Fibroblast of the aortic adventitia (primary cell): ENCODE measurements at places on chromosomes 1 and 21.

DNA sequence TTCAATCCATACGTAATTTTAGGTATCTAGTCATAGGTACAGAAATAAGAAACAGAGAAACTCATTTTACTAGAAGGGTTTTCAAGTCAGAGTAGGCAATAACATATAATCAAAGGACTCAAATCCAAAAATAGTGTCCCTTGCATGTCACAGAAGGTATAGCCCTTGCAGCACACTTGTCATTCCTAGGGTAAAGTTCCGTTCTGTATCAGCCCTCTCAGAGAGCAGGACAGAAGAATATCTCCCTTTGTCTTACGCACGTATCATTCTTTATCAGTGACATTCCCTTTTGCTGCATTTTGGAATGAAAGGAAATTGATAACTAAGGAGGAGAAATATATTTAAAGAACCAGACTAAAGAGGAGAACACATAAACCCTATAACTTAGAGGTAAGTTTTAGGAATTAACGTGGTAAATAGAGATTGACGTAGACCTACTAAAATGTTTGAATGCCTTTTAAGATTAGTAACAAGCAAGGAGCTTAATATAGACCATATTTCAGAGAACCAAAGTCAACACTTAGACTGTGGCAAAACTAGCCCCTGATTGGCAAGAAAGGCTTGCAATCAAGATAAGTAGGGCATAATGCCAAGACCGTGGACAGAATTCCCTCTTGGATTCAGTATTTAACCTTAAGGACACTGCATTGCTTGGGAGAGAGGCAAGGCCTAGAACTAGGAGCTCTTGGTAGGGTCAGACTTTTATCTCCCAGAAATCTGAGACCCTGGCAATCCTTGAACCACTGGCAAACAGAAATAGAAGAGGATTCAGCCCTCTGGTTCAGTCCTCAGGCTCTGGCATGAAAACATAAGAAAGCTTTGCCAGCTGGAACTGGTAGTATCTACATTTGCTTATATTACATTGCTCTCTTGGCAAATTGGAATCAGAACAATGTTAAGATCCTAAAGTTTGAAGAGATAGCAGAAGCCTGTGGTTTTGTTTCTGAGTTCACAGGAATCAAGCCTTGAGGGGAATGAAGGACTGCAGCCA, 232.1 kb downstream of the ASTN1 start:
- peak; percentile 7 for DNase-seq

GRCh38 chr1:92575123-92575522, 88.4 kb upstream of the GFI1 start:
- DNase-seq, result no peak

- DNase-seq, result peak; percentile 82
These were observed 41.6 kb upstream of the GRHL3 start for GRCh38 chr1:24277420-24278169.

DNA sequence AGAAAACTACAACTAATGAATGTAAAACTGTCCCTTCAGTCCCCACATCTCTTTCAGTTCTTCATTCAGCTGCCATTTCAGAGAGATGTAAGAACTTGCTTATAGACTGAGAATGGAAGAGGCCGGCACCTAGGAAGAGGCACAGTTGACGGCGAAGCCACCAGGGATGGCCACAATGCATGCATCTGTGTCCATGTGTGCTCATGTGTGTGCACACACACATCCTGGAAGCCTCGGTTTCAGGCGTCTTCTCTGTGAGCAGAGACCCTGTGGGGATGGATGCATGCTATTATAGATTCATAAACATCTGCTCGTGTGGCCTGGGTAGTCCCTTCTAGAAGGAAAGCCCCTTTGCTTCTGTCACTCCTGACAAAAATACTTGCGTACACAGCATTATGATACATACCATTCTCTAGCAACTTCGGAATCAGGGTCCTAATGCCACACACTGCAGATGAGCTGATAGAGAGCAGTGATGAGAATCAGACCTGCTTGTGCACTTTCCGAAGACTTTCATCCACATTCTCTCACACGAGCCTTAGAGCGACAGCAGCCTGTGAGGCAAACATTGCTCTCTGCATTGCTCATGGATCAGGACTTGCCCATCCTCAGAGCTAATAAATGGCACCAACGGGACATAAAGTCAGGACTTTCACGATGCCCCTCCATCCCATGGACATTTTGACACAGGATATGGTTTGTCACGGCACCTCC, 12.4 kb upstream of the GPR61 start:
- DNase-seq, result no peak

DNA sequence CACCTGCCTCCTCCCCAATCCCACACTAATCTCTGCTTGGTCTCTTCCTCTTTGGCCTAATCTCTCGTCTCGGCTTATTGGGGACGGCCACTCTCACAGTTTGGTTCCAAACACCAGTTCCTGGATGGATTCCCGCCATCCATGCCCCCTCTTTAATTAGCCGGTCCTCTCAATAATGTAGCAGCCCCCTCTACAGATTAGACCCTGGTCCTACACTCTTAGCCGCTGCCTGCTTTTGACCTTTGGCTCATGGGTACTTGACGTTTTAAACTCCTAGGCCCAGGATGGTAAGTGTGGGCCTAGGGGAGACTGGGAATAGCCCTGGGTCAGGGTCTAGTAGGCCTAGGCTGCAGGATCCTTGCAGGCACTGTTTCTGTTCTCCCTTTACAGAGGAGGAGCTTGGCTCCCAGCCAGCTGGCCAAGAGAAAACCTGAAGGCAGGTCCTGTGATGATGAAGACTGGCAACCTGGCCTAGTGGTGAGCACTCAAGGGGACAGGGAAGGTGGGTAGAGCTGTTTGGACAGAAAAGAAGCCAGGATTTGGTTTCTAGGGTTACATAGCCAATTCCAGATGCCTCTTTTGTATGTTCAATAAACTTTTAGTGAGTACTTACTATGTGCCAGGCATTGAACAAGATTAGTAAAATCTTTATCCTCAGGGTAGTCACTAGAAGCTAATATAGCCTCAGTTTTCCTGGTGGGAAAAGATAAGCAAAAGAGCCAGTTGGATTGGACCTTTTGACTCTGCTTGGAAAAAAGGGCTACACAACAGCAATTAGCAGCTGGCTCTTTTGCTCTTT, 758 bp downstream of the RAD54L start:
- no peak for DNase-seq

DNA sequence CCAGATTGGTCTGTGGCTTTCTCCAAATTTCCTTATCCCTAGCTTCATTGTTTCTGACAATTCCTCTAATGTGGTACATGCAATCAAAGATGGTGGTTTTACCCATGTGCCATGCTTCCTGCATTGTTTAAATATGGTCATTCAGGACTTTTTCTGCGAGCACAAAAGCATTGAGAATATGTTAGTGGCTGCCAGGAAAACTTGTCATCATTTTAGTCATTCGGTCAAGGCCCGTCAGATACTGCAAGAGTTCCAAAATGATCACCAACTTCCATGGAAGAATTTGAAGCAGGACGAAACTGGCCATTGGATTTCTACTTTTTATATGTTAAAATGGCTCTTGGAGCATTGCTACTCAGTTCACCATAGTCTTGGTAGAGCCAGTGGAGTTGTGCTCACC, 3.7 kb downstream of the ZBED6 start:
- DNase-seq, result peak; percentile 33

GRCh38 chr1:221416723-221417122, 325.2 kb downstream of the DUSP10 start:
- DNase-seq, result no peak

DNA sequence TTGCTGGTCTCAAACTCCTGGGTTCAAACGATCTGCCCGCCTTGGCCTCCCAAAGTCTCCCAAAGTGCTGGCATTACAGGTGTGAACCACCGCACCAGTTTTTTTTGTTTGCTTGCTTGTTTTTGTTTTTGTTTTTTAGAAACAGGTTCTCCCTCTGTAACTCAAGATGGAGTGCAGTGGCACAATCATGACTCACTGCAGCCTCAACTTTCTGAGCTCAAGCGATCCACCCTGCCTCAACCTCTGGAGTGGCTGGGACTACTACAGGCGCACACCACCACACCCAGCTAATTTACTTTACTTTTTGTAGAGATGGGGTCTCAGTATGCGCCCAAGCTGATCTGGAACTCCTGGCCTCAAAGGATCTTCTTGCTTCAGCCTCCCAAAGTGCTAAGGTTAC, 47.3 kb upstream of the USP1 start:
- no peak for DNase-seq

DNA sequence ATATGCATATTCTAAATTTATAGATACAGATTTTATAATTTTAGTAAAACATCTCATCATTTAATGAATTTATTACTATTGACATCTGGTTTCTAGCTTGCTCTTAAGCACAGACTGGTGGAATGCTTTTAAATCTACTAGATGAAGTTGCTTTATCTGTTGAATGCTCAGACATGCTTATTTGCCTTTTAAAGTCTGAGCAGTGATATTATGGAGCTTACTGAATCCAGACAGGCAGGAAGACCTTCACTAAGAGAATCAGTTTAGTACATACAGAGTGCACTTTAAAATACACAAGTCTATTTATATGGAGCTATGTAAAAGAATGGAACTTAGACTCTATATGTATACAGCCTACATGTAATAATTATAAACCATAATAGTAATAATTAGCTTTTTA, 16.6 kb downstream of the SDCCAG8 start:
- no peak for DNase-seq

- DNase-seq, result no peak
These were observed 16.1 kb downstream of the ZBTB18 start for GRCh38 chr1:244066954-244067716.

DNA sequence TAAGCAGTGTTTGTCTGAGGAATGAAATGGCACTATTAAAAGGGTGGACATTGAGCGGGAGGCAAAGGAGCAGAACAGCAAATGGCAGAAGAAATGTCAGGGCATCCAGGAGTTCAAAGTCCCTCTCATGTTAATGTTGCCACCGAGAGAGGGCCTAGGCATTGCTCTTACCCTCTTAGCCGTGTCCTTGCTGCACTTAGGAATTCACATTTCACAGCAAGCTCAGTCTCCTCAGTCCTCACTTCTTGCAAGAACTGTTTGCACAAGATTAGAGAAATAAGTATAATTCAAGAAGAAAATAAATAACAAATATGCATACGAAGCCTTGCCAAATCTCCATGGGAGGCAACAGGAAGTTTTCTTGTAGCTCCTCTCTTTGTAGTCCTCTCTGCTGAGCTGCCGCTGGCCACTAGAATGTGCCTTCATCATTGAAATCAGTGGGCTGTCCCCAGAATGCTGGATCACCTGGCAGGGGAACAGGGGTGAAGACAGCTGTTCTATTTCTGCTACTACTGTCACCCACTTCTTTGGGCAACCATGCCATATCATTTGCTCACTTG, 205.8 kb downstream of the ZNF326 start:
- DNase-seq, result no peak

- DNase-seq, result no peak
These were observed 52.1 kb downstream of the SLC35D1 start for GRCh38 chr1:67001682-67002425.

- no peak for DNase-seq
These were observed 396.9 kb downstream of the ADGRL2 start for GRCh38 chr1:82197606-82198005.

DNA sequence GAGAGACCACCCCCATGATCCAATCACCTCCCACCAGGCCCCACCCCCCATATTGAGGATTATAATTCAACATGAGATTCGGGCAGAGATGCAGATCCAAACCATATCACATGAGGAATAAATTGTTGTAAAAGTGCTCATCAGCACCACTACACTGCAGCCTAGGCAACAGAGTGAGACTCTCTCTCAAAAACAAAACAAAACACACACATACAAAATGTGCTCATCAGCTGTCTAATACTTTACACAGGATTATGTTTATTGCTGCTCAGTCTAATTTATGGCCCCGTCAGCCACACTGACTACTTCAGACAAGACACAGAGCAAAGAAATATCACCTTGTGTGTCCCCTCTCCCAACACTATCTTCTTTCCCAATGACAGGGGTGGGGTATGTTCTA, 72.9 kb upstream of the PPM1J start:
- no peak for DNase-seq

GRCh38 chr1:203215573-203215972, 13.9 kb downstream of the CHIT1 start:
- DNase-seq, result no peak

DNA sequence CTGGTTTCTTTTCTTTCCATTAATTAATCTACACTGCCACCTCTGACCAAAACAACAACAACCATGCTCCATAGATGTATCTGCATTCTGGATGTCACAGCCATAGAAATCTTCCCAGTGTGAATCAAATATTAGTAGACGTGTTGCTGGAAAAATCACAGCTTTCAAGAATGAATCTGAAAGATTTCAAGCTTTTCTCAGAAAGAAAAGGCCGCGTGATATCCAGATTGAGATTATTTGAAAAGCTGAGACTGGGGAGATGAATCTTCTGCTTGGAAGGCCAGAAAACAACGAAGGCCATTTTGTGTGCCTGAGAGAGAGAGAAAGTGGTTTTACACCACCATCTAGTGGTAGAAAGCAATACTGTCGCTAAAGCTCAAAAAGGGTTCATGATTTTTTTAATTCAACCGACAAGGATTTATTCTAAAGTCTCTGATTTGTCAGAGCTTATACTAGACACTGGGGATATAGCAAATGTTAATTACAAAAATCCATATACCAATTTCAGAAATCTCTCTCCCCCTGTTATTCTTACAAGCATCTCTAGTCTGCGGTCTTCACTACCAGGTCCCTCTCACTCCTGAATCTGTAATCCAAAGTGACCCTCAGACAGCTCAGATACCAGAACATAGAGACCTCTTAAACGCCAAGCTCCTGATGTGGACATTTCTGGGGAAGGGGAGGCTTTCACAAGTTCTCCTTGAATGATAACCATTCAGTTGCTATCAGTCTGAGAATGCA, 87.5 kb upstream of the SGIP1 start:
- peak; percentile 88 for DNase-seq

- no peak for DNase-seq
These were observed 25.4 kb upstream of the GUCA2B start for GRCh38 chr1:42127767-42128166.

DNA sequence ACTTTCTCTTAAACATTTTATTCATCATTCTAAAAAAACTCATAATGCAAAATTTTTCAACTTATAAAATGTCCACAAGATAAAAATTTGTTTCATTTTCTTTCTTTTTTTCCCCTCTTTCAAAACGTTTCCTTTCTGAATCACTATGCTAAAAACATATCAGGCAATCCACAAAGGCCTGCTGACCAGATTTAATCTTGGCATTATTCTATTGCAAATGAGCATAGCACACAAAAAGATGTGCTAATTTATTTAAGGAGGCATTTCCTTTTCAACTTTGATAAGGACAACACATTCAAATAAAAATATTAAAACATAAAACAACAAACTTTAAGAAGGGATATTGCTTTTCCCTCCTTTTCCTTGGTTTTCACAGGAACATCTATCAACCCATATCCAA, 215.3 kb upstream of the FOXD3 start:
- DNase-seq, result no peak

- no peak for DNase-seq
These were observed 33.7 kb downstream of the CDCA8 start for GRCh38 chr1:37725851-37726613.

GRCh38 chr1:227136210-227136820, 182.0 kb downstream of the CDC42BPA start:
- no peak for DNase-seq
